ENCODE measurements at places on chromosomes 7 and 10.

DNA sequence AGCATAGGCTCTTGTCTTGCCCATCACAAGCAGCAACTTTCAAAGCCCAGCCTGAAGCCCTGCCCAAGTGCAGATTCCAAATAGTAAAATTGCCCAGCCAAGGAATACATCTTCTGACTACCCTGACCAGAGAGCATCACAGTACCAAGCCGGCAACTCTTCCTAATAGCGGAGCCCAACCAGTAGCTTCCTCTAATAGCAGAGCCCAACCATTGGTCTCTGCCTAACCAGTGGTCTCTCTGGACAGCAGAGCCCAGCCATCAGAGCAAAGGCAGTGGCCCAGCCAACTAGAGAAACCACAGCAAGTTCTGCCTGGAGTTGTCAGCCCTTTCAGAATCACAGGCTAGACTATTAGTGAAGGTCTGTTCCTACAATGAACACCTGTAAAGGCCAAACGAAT is 285.6 kb downstream of the HGF start:
- no peak for DNase-seq

DNA sequence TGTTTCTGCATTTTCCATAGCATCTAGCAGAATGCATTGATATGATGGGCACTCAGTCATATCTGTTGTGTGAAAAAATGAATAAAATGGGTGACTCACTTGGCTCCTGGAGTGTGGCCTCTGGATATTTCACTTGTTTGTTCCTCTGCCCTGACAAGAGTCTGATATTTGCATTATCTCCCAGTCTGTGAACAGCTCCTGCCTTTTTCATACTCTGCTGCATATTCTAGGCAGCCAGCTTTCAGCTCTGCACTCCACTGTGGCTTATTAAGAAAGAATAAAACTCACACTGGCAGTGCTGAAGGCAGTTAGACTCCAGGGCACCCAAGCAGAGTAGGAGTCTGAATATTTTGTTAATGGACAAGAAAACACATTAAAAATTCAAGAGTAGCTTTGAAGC is 623.9 kb downstream of the SORCS1 start:
- no peak for DNase-seq

DNA sequence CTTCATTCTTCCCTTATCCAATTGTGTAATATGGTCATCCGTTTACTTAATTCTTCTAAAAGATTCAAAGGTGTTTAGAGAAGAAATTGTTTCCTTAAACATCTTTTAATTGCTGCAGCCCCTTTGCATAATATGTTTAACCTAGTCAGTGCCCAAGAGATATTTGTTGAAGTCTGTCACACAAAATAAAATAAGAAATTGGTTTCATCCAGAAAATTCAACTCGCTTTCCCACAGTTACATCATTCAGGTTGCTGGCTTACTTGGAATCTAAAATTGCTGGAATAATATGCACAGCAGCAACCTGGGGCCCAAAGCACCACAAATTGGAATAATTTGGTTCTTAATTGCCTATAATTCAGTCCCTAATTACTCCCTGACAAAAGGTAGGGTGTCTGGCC is 155.1 kb upstream of the ETV1 start:
- DNase-seq = no peak

- DNase-seq = no peak
Observed at GRCh38 chr10:97000487-97001182, 168.5 kb downstream of the LCOR start.

DNA sequence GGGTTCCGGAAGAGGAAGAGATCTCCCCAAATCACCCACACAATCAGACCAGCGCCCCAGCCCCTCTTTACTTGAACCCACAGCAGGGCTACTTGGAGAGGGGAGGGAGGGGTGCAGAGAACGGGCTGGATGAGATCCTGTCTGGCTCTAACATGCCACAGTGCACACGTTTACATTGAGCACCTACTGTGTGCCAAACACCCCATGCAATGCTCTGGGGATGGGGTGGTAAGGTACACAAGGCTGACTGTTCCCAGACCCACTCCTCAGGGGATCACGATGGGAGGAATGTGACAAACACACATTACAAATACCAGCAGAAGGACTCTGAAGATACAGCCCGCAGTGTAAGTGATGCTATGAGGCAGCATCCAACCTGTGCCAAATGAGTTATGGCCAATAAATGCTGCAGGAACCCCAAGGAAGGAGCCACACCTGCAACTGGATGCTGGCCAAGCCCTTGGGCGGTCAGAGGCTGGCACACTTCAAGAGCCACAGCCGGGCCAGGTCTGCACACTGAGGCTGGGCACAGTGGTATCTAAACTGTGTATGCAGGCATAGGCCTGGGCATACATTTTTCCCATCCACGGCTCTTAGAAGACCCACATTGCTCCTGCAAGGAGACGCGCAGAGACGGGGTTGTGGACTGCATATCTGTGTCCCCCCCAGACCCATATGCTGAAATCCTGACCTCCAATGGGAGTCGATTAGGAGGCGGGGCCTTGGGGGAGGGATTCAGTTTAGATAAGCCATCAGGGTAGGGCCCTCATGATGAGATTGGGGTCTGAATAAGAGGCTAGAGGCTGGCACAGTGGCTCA is 6.4 kb downstream of the SPOCK2 start:
- DNase-seq = no peak
